ENCODE measurements at places on chromosomes 5 and 9. TPM values are rescaled to one million over a fixed set of nuclear protein-coding genes. Genes with fewer than 3 reads are reported as not detected.

DNA sequence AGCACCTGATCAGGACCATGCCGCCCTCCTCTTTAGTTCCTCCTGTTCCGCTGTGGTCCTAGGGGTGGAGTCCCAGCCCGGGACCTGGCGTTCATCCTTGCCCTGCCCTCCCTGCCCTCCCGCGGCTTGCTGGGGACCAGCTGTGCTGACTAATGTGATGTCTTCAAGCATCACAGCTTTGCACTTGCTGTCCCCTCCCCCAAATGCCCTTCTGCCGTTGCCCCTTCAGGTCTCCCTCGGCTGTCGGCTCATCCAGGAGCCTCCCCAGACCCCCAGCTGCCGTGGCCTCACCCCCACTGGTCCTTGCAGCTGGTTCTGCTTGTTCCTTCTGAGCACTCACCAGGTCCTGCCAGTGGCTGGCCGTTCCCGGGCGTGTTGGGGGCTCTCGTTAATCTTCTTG, 19.9 kb downstream of the RXRA start:
- DNase-seq = peak; percentile 7

- no peak for DNase-seq
Measured at GRCh38 chr9:94101162-94101853, 17.0 kb downstream of the PTPDC1 start.

- DNase-seq = no peak
Measured at GRCh38 chr9:70561111-70561510, 146.7 kb upstream of the KLF9 start.

DNA sequence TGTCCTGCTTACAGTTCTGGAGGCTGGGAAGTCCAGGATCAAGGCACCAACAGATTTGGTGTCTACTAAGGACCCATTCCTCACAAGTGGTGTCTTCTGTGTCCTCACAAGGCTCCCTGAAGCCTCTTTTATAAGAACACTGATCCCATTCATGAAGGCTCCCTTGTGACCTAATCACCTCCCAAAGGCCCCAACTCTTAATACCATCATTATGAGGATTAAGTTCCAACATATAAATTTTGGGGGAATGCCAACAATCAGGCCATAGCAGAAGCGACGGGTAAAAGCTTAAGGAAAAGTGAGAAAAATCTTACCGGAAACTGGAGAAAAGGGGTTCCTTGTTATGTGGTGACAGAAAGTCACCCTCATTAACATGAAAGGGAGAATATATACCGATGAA, 11.2 kb downstream of the CTNNAL1 start:
- DNase-seq = no peak

DNA sequence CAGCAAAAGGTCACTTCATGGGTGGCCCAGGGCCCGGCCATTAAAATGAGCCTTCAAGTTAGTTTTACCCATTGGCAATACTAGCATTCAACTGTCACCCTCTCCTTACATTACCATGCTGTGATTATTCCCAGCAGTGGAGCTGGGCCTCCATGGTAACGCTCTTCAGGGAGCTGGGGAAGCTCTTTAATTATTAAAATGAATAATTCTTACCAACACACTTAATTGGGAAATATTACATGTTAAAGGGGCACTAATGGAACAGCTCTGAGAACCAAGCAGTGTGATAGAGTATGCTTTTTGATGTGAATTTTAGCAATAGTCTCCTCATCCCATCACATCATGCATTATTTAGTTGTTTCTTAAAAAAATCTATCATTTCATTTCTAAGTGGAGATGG, 187.2 kb downstream of the CEMIP2 start:
- DNase-seq = no peak

- DNase-seq = peak; percentile 17
Measured at GRCh38 chr5:91245871-91246270, 137.2 kb downstream of the ARRDC3 start.

GRCh38 chr9:94875300-94876020, 149.0 kb downstream of the AOPEP start:
- no peak for DNase-seq

- DNase-seq = no peak
Measured at GRCh38 chr9:105328872-105329718, 84.6 kb downstream of the SLC44A1 start.

DNA sequence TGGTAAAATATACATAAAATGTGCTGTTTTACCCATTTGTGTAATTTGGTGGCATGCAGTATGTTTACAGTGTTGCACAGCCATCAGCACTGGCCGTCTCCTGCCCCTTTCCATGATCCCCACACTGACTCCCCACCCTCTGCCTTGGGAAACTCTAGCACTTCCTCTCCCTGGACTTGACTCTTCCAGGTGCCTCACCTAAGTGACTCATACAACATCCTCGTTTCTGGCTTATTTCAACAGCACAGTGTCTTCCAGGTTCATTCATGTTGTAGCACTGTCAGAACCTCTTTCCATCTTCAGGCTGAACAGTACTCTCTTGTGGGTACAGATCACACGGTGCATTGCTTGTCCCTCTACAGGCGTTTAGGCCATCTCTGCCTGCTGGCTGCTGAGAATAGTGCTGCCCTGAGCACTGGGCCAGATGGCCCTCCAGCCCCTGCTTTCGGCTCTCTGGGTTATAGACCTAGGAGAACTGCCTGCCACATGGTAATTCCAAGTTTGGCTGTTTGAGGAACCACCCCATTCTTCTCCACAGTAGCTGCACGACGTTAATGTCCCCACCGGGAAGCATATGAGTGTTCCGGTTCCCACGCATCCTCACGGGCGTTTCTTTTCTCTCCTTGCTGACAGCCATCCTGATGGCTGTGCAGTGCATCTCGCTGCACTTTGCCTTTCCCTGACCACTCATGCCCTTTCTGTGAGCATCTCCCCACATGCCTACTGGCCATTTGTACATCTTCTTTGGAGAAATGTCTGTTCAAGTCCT, 211.8 kb downstream of the FANCC start:
- DNase-seq = no peak

DNA sequence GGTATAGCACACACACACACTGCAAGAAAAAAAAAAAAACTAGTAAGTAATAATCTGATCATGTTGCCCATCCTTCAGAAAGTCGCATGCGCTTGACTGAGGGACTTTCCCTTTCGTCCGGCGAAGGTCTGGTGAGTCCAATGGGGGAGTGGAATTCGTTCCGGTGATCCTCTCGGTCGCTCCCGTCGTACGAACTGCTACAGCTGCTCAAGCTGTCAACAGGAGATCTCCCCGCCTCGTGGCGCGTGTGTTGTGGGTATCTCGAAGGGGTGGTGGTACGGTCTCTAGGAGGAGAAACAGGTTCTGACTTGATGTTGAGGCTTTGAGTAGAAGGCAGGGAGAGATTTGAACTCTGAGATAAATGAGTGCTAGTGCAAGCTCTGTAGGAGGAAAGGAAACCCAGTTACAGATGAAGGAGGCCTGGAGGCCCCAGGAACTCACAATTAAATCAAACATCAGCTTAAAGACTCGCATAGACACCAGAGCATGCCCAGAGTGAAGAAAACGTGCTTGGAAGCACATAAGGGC, 160.4 kb downstream of the MEF2C start:
- no peak for DNase-seq

DNA sequence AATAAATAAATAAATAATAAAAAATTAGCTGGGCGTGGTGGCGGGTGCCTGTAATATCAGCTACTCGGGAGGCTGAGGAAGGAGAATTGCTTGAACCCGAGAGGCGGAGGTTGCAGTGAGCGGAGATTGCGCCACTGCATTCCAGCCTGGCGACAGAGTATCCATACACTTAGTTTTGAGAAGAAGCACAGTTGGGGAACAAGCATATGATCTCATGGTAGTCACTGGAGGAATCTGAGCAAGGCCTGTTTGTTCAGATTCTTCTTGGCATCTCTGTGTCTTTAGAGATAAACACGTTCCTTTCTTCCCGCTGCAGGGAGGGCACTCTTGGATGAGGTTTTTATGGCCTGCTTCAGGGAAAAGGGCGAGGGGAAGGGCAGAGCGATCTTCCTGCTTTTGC, 15.6 kb upstream of the DENND1A start:
- peak; percentile 21 for DNase-seq

DNA sequence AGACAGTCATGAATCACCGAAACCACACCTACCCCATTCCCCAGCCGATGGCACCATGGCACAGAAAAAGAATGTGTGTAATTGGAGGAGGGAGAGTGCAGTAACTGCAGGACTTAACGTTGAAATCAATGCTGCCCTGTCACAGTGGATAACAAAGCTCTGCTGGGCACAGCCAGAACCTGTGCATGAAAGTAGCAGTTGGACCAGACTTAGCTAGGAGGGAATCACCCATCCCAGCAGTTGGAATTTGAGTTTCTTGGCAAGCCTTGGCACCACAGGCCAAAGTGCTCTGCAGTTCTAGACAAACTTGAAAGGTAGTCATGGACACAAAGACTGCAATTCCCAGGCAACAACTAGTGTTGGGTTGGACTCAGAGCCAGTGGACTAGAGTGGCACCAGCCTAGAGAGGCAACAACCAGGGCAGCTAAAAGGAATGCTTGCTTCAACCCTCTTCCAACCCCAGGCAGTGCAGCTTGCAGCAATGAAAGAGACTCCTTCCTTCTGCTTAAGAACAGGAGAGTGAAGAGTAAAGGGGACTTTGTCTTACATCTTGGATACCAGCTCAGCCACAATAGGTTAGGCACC, 19.1 kb downstream of the TMEM232 start:
- no peak for DNase-seq

DNA sequence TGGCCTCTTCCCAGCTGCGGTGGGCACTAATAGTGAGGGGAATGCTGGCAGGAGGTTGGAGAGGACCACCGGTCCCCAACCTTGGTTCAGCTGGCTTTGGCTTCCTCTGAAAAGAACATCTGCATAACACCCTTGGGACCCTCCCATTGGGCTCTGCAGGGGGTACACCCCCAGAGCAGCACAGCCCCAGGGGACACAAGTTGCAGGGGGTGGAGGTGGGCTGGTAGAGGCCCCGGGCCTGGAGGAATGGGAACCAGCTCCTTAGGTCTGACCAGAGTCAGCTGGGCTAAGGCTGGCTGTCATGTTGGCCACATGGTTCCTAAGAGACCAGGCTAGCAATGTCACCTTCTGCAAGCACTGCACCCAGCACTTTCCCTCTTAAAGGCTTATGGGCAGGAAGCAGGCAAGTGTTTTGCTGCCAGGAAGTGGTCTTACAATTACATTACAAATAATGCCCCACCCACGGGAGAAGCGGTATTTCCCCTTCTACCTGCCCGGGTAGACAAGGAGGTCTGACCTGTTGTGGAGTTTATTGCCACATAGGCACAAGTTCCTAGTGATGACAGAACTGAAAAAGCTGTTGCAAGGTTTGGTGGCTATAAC, 18.1 kb downstream of the GCNT4 start:
- no peak for DNase-seq

- DNase-seq = peak; percentile 95
Measured at GRCh38 chr5:149422366-149423048, 43.4 kb upstream of the IL17B start.

GRCh38 chr9:76161106-76161505, 233.1 kb downstream of the RFK start:
- DNase-seq = peak; percentile 1

DNA sequence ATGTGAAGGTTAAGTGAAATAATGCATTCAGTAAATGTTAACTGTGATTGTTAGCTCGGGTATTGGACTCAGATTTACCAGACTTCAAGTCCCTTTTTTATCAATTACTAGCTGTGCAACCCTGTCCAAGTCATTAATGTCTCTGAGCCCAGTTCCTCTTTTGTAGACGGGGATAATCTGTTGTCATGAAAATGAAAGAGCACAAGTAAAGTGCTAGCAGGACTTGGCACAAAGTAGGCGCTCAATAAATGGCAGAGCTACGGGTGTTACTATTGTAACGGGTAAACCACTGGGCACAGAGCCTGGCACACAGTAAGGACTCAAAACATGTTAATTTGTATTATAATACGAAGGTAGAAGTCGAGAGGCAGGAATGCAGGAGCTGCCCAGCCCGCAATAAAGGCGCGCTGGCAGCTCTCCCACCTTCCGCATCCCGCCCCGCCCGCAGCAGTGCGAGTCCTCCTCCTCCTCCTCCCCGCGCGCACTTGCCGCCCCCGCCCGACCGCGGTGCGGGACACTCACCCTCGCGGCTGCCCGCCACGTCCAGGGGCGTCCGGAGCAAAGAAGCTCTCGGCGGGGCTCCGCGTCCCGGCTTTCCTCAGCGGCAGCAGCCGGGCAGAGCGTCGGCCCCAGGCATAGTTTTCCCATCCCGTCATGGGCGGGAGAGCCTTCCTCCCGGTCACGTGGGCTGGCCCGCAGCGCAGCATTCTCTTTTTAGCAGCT, at the start of gene C1QTNF2:
Gene C1QTNF2 (minus strand): TSS at position 637 of the 723 bp plus-strand sequence. CDS start 15,615 bp downstream, outside the sequence.
- peak; percentile 72 for DNase-seq

GRCh38 chr5:53970475-53970874, 339.9 kb downstream of the ARL15 start:
- DNase-seq = peak; percentile 18

DNA sequence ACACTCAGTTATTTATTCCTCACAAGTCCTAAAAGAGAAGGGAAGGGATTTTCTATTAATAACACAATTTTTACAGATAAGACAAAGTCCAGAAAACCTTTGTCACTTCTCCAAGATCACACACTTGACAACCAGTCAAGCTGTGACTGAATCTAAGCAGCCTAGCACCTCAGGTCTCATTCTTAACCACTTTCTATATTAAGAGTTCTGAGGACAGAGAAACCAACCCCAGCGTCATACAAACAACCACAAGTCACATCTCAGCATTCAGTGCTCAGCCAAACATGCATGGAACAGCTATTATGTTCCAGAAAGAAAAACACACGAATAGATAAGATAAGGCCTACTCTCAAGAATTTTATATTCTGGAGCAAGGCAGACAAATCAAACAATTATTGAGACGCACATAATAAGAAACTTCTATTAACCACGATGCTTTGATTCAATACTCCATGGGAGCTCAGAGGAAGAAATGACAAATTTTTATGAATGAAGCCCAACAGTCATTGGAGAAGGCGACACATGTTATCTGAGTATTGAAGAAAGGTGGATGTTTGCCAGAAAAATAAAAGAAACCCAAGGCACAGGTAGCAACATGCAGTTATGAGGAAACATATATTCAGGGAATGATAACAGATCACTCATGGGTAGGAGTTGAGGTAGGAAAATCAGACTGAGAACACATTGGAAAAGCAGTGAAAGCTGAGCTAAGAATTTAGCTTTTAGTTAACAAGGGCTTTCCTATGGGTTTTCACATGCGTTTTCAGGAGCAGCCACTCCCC, 113.1 kb downstream of the HTR4 start:
- DNase-seq = no peak

The SCGB3A2 gene
- not detected for total RNA-seq

The PCSK1 gene
- not detected for total RNA-seq

The FAM163B gene
- total RNA-seq = not detected

The TMEM245 gene
- 57.9 TPM for total RNA-seq

The PTGR1 gene
- 80.8 TPM for total RNA-seq

The KIF3A gene
- total RNA-seq = 9.4 TPM

The RMRP gene
- 13,690 TPM for total RNA-seq

The TTC23L gene
- total RNA-seq = under 0.01 TPM

The LRRC19 gene
- total RNA-seq = not detected

The IL13 gene
- not detected for total RNA-seq

The FSTL4 gene
- 0.18 TPM for total RNA-seq

The TBC1D9B gene
- total RNA-seq = 58.6 TPM

The LHX6 gene
- under 0.01 TPM for total RNA-seq

The PRRT1B gene
- not detected for total RNA-seq

The LIX1 gene
- not detected for total RNA-seq

The AJM1 gene
- total RNA-seq = 0.18 TPM
